Body of pancreas (tissue), 4 donors: ENCODE measurements at places on chromosomes 2 and 18.

DNA sequence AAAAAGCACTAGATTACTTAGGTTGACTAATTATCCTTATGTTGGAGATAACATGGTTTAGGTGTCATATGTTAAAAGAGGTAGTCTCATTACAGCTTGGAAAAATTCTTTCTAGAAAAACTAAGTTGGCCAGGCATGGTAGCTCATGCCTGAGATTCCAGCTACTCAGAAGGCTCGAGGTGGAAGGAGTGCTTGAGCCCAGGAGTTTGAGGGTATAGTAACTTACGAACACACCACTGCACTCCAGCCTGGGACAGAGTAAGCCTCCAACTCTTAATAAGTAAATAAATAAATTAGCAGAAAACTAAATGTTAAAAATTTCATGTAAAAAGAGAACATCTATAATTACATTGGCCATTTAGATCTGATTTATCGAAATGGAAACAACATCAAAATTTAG is 177.2 kb downstream of the NR4A2 start:
- H3K27me3 ChIP-seq: no peaks in the 10 kb centered on the region
- H3K4me1 ChIP-seq: peaks cover 5% of the 10 kb centered on the region
- H3K4me3 ChIP-seq: no peak overlapping the region
- no peak for DNase-seq
- H3K27ac ChIP-seq: no peak overlapping the region

GRCh38 chr2:96601382-96602292 is 36.5 kb downstream of the KANSL3 start:
- DNase-seq: peak; percentile 51
- no peaks in the 10 kb centered on the region for H3K36me3 ChIP-seq
- no peak overlapping the region for H3K4me3 ChIP-seq

GRCh38 chr2:128595763-128596395 is 277.2 kb upstream of the HS6ST1 start:
- no peak for DNase-seq
- H3K27me3 ChIP-seq: no peaks in the 10 kb centered on the region
- peaks cover 23% of the 10 kb centered on the region for H3K4me1 ChIP-seq
- H3K27ac ChIP-seq: no peak overlapping the region

DNA sequence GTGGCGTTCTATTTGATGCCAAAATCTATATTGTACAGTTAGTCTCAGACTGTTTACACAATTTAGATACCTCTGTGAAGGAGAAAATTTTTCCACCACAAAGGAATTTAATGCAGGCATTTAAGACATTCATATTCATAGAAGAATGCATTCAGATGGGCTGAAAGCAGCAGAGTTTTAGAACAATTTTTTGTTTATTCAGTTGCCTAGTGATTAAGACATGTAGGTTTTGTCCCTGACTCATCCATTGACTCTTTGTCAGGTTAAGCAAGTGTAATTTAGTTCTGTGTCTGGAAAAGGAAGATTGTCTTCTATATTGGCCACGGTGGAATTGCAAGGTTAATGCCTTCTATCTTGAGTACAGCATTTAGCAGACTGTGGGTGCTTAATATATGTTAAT is 515.0 kb downstream of the PARD3B start:
- H3K27ac ChIP-seq: no peak overlapping the region
- no peak overlapping the region for H3K4me3 ChIP-seq
- H3K27me3 ChIP-seq: no peaks in the 10 kb centered on the region

DNA sequence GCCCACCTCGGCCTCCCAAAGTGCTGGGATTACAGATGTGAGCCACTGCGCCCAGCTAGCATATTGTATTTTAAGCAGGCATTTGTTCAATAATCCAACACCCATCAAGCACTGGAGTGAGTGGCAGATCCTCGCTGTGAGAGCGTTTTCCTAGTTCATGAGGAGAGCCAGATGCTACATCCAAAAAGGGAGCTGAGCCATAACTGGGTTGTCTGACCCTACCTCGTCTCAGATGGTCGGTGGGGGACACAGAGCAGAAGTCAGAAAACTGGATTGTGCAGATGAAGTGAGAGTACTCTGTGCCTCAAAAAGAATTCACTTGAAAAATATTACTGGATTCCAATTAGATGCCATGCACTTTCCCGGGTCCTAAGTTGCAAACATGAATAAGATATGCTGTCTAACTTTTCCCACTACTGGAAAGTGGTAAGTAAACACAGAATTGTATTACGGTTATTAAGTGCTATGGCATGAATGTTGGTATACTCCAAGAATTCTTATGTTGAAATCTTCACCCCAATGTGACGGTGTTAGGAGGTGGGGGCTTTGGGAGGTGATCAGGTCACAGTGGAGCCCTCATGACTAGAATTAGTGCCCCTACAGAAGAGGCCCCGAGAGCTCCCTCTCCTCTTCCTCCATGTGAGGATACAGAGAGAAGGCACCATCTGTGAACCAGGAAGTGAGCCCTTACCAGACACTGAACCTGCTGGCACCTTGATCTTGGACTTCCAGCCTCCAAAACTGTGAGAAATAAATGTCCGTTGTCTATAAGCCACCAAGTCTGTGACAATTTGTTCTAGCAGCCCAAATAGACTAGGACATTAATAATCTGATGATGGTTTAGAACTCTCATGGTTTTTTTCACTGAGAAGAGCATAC is 21.5 kb downstream of the SOWAHC start:
- no peaks in the 10 kb centered on the region for H3K36me3 ChIP-seq
- no peak overlapping the region for H3K27ac ChIP-seq
- no peak overlapping the region for H3K4me3 ChIP-seq
- no peaks in the 10 kb centered on the region for H3K27me3 ChIP-seq
- H3K4me1 ChIP-seq: no peaks in the 10 kb centered on the region
- no peak for DNase-seq

- H3K4me3 ChIP-seq: no peak overlapping the region
- no peak for DNase-seq
- peaks cover 11% of the 10 kb centered on the region for H3K36me3 ChIP-seq
- H3K27ac ChIP-seq: no peak overlapping the region
These were observed 71.6 kb downstream of the C2orf74 start for GRCh38 chr2:61233581-61233980.

DNA sequence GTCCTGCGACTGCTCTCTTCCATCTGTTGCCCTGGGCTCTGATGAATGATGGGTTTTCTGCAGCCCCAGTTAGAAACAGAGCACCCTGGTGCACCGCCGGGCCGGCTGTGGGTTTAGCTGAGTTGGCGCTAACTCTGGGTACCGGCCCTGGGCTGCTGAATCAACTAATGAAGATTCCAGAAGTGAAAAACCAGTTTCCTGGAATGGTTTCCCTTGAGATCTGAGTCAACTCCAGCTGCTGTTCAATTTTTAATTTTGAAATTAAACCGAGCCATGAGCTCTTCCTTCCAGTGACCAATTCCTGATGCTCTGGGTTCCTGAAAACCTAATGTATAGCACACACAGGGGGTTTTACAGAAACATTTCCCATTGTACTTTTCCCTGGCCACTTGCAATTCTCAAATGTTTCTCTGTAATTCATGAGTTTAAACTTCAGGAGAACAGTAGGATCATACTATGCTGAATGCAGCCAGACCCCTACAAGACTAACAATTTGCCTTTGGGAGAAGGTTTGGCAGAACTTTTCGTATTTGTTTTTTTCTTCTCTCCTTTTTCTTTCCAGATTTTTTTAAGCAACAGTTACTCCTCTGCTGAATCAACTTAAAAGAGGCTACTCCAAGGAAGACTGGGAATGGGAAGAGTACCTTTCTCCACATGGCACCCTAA is 5.5 kb downstream of the COL6A3 start:
- H3K4me1 ChIP-seq: no peaks in the 10 kb centered on the region
- no peak for DNase-seq
- no peak overlapping the region for H3K27ac ChIP-seq
- H3K4me3 ChIP-seq: no peak overlapping the region

- no peaks in the 10 kb centered on the region for H3K36me3 ChIP-seq
- no peaks in the 10 kb centered on the region for H3K27me3 ChIP-seq
- H3K4me3 ChIP-seq: no peak overlapping the region
- DNase-seq: no peak
These were observed 42.7 kb downstream of the SOCS6 start for GRCh38 chr18:70331456-70332097.

DNA sequence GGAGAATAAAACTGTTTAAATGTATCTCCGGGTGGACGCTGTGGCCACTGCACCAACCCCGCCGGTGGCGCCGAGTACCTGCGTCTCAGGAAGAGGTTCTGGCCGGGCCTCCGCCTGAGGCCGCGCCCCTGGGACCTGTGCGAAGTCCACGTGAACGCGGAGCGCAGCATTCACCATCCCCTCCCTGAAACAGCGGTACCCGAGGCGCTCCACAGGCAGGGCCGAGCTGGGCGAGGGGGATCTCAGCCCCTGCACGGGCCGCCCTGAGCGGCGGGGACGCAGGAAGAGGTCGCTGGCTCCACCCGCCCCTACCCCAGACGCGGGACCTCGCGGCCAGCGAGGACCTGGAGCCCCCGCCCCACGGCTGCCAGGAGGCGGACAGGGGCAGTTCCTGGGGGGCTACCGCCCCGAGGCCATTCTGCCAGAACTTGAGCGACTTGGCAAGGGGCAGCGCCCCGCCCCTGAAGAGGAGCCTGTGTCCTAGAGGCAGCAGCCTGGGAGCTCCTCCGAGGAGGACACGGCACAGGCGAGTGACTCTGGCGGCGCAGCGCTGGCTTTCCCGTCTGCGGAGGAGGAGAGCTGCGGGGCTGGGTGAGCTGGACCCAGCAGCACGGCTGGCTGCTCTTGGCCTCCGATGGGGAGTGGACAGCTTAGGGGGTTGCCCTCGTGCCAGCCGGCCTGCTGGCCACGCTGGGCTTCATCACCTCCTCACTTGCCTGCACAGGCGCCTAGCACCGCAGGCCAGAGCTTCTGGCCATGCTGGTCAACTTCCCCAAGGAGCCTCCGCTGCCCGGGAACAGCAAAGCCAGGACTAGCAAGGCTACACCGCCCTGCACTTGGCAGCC is 9.7 kb upstream of the TEKT4 start:
- H3K27me3 ChIP-seq: peaks cover 4% of the 10 kb centered on the region
- H3K4me3 ChIP-seq: no peak overlapping the region
- peak; percentile 11 for DNase-seq

DNA sequence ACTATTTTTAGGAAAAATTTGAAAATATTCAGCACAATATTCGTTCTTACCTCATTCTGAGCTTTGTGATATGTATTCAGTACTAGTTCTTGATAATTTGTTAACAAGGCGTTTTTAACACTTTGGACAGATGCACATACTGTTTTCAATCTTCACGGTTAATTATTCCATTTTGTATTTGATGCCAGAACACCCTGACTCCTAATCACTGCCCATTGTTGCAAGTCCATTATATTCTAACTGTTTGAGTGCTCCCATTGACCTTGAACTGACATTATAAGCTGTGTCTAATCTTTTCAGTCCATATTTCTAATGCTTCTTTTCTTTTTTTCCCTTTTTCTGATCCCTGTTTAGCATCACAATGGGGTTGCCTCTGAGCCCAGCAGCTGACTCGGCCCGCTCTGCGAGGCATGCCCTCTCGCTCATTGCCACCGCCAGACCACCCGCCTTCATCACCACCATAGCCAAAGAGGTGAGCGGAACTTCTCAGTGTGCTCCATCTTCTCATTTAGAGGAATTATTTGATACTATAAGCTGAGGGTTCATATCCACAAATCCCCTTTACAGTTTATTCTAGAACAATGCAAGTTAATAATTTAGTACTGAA is 211.3 kb upstream of the BOD1L2 start:
- H3K27me3 ChIP-seq: no peaks in the 10 kb centered on the region
- no peaks in the 10 kb centered on the region for H3K36me3 ChIP-seq
- no peak overlapping the region for H3K4me3 ChIP-seq
- no peak for DNase-seq
- H3K27ac ChIP-seq: no peak overlapping the region
- H3K4me1 ChIP-seq: no peaks in the 10 kb centered on the region

- H3K4me3 ChIP-seq: no peak overlapping the region
- no peaks in the 10 kb centered on the region for H3K27me3 ChIP-seq
- H3K4me1 ChIP-seq: no peaks in the 10 kb centered on the region
- no peak overlapping the region for H3K27ac ChIP-seq
These were observed 398.9 kb downstream of the DCC start for GRCh38 chr18:52738946-52739345.

GRCh38 chr2:53202063-53202462 is 565.5 kb upstream of the CHAC2 start:
- H3K4me3 ChIP-seq: no peak overlapping the region
- no peaks in the 10 kb centered on the region for H3K27me3 ChIP-seq
- peak overlapping the region; percentile 22 for H3K27ac ChIP-seq
- peak; percentile 82 for DNase-seq

GRCh38 chr2:113041871-113042270 is 10.8 kb downstream of the IL36B start:
- H3K4me3 ChIP-seq: no peak overlapping the region
- no peaks in the 10 kb centered on the region for H3K27me3 ChIP-seq
- no peak for DNase-seq

DNA sequence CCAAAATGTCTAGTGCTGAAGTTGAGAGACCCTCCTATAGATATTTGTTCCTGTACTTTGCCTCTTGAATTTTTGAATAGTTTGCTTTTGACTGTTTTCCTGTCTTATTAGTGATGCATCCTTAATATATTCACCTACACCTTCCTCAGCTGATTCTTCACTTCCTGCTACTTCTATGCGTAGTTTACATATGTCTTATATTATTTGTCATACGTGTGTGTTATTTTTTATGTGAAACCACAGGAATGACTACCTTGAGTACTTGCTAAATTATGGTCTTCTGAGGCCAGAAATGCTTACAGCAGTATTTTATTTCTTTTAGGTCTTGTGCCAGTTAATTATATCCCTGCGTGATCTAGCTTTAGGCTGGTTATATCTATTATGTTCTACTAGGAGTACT is 9.9 kb downstream of the UBE2E3 start:
- H3K27ac ChIP-seq: no peak overlapping the region
- H3K4me1 ChIP-seq: peaks cover 8% of the 10 kb centered on the region
- H3K27me3 ChIP-seq: no peaks in the 10 kb centered on the region
- no peak for DNase-seq
- H3K36me3 ChIP-seq: no peaks in the 10 kb centered on the region

DNA sequence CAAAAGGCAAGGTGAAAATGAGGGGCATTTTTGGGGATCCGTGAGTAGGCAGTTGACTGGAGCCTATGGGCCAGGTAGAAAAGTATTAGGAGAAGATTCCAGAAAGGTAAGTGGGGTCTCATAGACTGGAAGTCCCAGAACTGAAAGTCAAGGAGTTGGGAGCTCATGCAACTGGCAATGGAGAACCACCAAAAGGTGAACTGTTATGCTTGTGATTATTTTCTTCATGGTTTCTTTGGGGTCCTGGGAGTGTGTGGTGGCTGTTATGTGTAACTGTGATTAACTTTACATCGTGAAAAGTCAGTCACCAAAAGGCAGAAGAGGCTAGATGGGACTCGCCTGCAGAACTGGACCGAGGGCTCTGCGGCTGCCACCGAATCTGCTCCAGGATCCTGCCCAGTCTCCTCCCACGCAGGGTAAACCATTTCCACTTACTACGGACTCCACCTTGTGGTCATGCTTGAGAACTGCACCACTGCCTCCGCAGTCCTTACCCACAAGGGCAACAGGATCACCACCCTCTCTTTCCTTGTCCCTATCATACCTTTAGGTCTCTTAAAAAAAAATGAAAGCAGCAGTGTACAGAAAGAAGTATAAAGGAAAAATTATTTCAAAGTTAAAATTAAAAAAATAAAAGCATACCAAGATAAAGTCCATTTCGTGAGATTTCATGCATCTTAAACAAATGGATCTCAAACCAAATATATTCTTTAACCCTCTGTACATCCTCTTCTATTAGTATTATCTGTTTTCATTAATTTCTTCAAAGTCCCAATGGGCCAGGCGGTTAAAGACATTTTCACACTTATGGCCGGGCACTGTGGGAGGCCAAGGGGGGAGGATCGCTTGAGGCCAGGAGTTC is 15.6 kb upstream of the CEP68 start:
- no peaks in the 10 kb centered on the region for H3K36me3 ChIP-seq
- H3K27me3 ChIP-seq: no peaks in the 10 kb centered on the region
- no peak overlapping the region for H3K4me3 ChIP-seq
- H3K4me1 ChIP-seq: peaks cover 2% of the 10 kb centered on the region
- no peak overlapping the region for H3K27ac ChIP-seq
